ENCODE measurements at places on chromosomes 12 and 14.

DNA sequence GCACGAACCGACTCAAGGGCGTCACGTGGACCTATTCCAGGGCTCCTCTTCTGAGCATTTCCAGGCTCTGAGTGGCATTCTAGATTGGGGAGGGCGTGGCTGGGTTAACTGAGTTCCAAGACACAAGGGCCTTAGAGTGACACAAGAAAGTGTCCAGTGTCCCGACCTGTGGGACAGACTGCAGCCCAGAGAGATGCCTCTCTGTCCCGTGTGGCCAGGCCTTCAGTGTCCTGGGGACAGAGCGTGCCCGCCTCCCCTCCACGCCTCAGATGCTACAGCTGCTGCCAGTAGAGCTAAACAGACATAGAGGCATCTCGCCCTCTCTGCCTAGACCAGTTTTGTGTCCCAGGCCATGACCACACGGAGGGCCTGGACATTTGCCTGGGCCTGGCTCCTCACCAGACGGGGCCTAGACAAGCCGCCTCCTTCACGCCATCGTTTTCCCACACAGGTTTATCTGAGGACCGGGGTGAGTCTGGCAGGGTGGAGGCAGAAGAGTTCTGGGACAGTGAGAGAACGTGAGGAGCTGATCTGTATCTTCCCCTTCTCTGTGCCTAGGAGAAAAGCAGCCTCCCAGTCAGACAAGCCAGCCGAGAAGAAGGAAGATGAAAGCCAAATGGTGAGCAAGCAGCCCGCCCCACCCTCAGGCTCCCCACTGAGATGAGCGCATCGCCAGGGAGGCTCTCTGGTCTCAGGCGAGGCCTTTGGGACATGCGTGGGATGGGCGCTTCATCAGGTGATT, 27.1 kb downstream of the DEGS2 start:
- DNase-seq = no peak

DNA sequence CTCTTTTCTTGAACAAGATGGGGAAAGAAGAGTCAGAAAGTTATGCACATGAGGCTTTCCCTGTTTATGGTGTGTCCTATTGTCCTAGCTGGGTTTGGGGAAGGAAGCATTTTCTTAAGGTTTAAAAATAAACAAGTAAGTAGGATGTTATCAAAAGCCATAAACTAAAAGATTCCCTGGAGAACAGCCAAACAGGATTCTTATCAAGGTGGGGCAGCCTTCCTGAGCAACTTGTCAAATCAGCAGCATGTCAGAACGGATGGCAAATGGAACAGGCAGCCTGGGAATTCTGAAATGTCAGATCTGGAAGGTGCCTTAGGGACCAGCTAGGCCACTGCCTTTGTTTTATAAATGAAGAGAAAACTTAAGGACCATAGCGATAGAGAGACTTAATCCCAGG, 152.2 kb upstream of the RGS6 start:
- no peak for DNase-seq

DNA sequence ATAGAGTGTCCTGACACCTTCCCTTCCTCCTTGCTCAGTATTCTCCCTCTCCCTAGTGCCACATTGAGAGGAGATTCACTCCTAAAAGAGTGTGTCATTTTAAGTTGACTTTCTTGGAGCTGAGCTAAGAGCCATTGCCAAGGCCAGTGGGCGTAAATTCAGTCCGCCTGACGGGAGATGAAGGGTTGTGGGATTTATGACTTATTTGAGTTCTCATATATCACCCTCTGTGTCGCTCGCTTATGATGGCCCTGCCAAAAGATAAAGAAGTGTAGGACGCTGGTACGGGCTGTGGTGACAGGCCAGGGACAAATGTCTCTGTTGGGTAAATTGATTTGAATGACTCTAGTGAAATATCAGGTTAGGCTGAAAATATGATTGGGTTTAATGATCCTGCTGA, 867.4 kb downstream of the NRXN3 start:
- DNase-seq = no peak

GRCh38 chr12:88334271-88334670, 192.2 kb downstream of the TMTC3 start:
- no peak for DNase-seq

- DNase-seq = no peak
These were observed 142.1 kb downstream of the SLC16A7 start for GRCh38 chr12:59737725-59738463.

GRCh38 chr12:57993834-57994233, 52.5 kb downstream of the ATP23 start:
- no peak for DNase-seq

- DNase-seq = no peak
These were observed 157.0 kb upstream of the PRMT8 start for GRCh38 chr12:3333991-3334391.

GRCh38 chr14:90611936-90612335, 204.3 kb downstream of the TTC7B start:
- no peak for DNase-seq

DNA sequence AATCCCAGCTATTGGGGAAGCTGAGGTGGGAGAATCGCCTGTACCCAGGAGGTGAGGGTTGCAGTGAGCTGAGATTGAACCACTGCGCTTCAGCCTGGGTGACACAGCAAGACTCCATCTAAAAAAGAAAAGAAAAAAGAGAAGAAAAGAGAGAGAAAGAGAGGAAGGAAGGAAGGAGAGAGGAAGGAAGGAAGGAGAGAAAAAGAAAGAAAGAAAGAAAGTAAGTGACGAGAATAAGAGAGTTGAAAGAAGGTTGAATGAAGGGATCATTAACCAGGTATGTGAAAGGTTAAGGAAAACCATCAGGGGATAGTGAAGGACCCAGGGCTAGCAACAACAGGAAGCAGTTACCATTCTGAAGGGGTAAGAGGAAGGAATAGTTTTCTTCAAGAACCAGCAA, 4.2 kb upstream of the DTD2 start:
- DNase-seq = no peak

GRCh38 chr12:7555752-7556151, 52.2 kb upstream of the CD163 start:
- peak; percentile 71 for DNase-seq

DNA sequence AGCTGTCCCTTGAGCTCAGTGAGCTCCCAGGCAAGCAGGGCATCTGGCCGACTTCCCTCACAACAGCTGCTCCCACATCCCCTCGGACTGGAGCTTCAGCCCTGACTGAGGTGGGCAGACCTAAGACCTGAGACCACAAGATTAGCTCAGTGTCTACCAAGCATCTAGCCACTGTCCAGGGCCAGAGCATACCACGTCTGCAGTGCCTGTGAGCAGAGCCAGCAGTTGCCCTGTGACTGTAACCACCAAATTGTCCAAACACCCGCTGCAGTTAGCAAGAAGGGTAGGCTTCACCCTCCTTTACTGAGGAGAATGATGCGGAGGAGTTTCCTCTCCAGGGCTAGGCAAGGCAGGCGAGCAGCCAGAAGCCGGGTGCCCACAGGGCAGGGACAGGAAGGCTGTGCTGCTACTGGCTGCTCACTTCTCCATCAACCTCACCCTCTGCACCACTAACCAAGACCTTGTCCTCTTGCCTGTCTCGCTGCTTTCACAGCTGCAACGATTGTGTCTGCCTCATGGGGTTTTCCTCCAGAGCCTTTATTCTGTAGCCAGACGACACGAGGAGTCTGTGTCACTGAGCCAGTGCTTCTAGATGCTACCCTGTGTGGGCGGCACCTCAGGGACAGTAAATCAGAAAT, 53.9 kb downstream of the ANAPC7 start:
- peak; percentile 96 for DNase-seq

GRCh38 chr12:15272376-15272775, 49.9 kb upstream of the PTPRO start:
- DNase-seq = no peak

- DNase-seq = no peak
These were observed 47.9 kb downstream of the FBXW8 start for GRCh38 chr12:116958402-116959197.

DNA sequence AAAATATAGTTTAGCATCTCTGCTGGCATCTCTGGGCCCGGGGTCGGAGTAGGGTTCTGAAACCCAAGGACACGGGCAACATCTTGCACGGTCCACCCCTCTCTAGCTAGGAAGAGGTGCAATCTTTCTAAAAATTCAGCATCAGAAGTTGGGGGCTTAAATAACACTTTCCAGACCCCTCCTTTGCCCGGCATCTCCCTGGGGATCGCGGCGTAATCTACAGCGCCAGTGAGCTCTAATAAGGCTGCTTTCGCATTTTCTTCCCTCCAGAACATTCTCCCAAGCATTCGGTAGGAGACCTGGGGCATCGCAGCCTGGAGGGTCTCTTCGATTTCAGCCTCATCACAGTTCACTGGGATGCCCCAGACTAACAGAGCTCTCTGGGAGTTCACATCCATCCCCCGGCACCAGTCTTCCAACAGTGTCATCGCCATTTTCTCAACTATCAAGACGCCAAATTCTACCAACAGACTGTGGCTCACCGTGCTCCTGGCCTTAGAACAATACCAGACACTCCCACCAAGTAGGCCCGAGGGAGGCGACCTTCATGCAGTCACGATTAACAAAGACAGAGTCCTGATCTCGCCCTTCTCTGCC, 880 bp downstream of the PNMA1 start:
- DNase-seq = no peak

- DNase-seq = no peak
These were observed 157.3 kb downstream of the BTG1 start for GRCh38 chr12:91988086-91988923.

DNA sequence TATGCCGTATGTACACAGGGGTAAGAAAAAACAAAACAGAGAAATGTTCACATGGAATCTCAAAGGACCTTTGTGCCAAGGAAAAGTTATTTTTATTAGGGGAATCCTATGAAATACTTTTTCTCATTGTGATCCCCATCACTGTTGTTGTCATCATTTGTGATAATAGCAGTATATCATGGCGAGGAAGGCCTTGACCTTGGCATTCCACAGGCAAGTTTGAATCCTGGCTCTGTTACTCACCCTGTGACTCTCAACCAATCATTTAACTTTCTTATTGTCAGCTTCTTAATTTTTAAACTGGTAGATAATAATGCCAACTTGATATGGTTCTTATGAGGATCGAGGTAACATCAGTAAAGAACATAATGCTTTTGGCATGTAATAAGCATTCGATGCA, 142.2 kb upstream of the DDHD1 start:
- no peak for DNase-seq

GRCh38 chr14:93527203-93527607, 96.5 kb downstream of the UNC79 start:
- no peak for DNase-seq

DNA sequence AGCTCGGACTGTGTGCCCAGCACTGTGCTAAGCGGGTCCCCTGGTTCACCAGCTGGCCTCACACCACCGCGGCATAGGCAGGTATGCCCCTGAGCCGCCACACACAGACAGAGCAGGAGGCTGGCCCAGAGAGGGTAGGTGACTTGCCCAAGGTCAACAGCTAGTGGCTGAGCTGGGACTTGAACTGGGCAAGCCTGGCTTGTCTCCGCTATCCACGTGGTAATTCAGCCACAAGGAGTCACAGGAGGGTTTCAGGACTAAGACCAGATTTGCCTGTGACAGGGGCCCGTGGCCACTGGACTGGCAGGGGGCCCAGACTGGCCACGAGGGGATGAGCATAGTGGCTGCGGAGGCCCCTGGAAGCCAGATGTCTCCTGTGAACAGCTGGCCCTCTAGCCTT, 47.7 kb downstream of the NCOR2 start:
- no peak for DNase-seq

DNA sequence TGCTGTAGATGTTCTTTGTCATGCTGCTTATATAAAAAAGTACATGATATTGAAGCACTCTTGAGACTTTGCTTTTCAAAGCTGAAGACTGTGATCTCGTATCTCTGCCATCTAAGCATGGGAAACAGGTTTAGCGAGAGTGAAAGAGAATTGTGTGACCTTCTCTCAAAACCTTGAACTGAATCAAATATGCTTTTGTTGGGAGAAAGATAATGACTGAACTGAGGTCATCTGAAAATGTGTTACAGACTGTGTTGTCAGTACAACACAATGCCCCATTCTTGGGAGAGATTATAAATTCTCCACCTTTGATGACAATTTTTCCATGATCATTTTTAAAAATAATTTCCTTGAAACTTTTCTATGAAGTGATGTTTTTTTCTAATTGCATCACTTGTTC, 272.1 kb upstream of the SEL1L start:
- DNase-seq = no peak

DNA sequence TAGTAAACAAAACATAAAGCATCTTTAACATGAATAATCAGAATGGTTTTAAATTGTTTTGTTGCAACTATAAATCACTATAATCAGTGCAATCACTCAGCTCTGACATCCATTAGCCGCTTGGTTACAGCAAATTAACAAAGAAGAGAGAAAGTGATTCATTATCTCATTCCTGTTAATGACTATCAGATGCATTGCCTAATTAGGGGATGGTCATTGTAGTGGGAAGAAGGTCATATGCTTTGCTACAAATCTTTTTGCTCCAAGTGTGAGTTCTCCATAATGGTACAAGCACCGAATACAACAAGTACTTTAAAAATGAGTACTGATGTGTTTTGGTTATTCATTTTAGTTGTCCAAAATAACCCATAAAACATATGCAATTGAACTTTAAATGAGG, 272.0 kb downstream of the AKAP6 start:
- DNase-seq = no peak

GRCh38 chr14:34128665-34129064, 177.8 kb upstream of the EGLN3 start:
- DNase-seq = no peak

DNA sequence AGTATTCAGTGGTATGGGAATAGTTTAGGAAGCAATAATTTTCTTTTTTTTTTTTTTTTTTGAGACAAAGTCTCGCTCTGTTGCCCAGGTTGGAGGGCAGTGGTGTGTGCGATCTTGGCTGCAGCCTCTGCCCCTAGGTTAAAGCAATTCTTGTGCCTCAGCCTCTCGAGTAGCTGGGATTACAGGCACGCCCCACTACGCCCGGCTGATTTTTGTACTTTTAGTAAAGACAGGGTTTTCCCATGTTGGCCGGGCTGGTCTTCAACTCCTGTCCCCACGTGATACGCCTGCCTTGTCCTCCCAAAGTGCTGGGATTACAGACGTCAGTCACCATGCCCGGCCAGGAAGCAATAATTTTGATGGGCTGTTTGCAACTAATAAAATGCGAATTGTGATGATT, 62.1 kb downstream of the ATG14 start:
- no peak for DNase-seq

Data from GF-D8 (cell line).